Lung (tissue), 17 donors: ENCODE measurements at places on chromosomes 2 and 18. TPM values are rescaled to one million over a fixed set of nuclear protein-coding genes. Genes with fewer than 3 reads are reported as not detected.

The CSRNP3 gene
- total RNA-seq, result 2.5 TPM

The ASPRV1 gene
- total RNA-seq, result 1.4 TPM

The MC5R gene
- total RNA-seq, result not detected

The POTEC gene
- not detected for total RNA-seq
